HFFc6 (cell line): ENCODE measurements at places on chromosomes 4 and X. TPM values are rescaled to one million over a fixed set of nuclear protein-coding genes. Genes with fewer than 3 reads are reported as not detected.

Gene ITIH6
- not detected in 2 replicates for total RNA-seq

Gene GSTCD
- 6.5 to 10.7 TPM (median 10.3 TPM) in 3 replicates for total RNA-seq

Gene SSX2
- not detected in 3 replicates for total RNA-seq

Gene BMPR1B
- not detected in 3 replicates for total RNA-seq

Gene DCAF4L1
- total RNA-seq: 0.05 TPM in 1 of 3 replicates, not detected in the others

Gene MAGEA2
- not detected in 3 replicates for total RNA-seq

Gene MND1
- total RNA-seq: 3.5 to 8.0 TPM (median 5.8 TPM) in 3 replicates

Gene CXCL11
- not detected in 2 replicates for total RNA-seq

Gene IQCM
- total RNA-seq: 0.38 TPM in 1 of 3 replicates, not detected in the others

Gene ODAPH
- not detected in 3 replicates for total RNA-seq

Gene ENPP6
- not detected in 3 replicates for total RNA-seq

Gene PNMA6F
- not detected in 3 replicates for total RNA-seq

Gene CCNA2
- 28.5 to 76.9 TPM (median 58.9 TPM) in 3 replicates for total RNA-seq

Gene SORBS2
- 0.78 to 2.8 TPM (median 2.4 TPM) in 3 replicates for total RNA-seq

Gene TRAM1L1
- 0.14 TPM in 1 of 2 replicates, not detected in the other for total RNA-seq

Gene TSPAN7
- not detected in 3 replicates for total RNA-seq
